Activated CD4-positive, alpha-beta T cell treated with anti-CD3 and anti-CD28 coated beads, Interleukin-2, amount 10 ng/mL, durations not matched to agents 24 days and 14 days (primary cell): ENCODE measurements at places on chromosomes 3 and 15.

- no peak for DNase-seq
Measured at GRCh38 chr15:35850284-35850683, 304.3 kb upstream of the DPH6 start.

- no peak for DNase-seq
Measured at GRCh38 chr3:126116526-126116925, 32.6 kb upstream of the SLC41A3 start.

- DNase-seq: no peak
Measured at GRCh38 chr3:72776-73175, 123.8 kb upstream of the CHL1 start.

- DNase-seq: no peak
Measured at GRCh38 chr3:9681723-9682081, 21.9 kb upstream of the CPNE9 start.

GRCh38 chr3:10196389-10197052 lies 31.8 kb downstream of the IRAK2 start:
- DNase-seq: peak; percentile 65

GRCh38 chr3:180855364-180855763 lies 57.1 kb upstream of the FXR1 start:
- DNase-seq: no peak

DNA sequence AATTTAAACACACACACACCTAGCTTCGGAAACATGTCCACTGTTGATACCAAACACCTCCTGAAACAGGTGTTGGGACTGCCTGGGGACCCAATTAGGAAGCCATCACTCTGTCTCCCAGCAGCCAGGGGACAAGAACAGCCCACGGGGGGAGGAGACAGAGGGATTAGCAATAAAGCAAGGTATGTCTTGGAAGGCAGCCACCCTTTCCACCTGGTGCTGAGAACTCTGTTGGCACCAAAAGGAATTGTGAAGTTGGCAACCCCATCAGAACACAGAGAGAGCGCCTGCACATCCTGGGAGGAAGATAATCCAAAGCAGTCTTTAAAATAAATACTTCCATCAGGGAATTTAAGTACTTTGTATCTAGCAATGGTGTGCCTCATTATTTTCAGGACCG lies 111.0 kb downstream of the ADAMTS17 start:
- DNase-seq: no peak

GRCh38 chr3:46509661-46510187 lies 11.9 kb downstream of the RTP3 start:
- no peak for DNase-seq

DNA sequence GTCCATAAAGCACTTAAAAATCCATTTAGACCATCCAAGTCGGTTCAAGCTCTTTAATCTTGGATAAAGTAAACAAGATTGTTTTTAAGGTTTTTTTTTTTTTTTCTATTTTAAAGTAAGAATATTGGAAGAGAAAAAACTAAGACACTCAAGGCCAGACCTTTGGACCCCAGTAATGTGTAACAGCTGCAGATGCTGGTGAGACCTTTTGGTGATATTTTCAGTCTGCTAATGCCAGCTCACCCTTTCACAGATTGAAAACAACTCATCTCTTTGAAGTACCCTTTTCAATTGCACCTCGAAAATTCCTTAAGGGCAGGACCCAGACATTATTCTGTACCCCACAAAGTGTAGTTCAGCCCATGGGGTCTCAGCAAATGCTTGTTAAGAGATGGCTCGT lies 260.7 kb upstream of the CTNNB1 start:
- DNase-seq: no peak

DNA sequence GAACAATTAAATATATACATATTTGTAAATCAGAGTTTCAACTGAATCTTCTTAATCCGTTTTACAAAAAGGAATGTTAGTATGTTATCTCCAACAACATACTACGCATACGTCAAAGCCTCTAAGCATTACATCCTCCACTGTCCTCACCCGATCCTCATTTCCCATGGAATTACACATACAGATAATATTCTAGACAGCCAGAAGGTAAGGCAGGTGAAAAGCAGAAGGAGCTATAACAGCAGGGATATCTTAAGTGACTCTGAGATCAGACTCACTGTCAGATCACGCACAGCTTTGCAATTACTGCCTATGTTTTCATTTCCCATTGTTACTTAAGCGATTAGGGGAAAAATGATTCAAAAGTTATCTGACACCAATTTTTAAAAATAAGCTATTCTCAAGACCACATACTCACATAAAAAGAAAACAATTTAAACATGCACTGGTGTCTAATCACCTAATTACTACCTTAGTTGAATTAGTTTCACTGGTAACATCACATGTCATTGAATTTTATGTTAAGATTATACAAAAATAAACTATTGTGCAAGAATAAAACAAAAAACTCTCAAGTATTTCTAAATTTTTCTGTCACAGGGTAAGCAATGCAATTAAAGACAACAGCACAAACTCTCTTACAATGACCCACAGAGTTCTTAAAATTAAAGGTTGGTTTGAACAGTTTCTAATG lies 92.8 kb downstream of the TBL1XR1 start:
- DNase-seq: no peak

- DNase-seq: no peak
Measured at GRCh38 chr3:121477589-121477988, 68.2 kb downstream of the POLQ start.

DNA sequence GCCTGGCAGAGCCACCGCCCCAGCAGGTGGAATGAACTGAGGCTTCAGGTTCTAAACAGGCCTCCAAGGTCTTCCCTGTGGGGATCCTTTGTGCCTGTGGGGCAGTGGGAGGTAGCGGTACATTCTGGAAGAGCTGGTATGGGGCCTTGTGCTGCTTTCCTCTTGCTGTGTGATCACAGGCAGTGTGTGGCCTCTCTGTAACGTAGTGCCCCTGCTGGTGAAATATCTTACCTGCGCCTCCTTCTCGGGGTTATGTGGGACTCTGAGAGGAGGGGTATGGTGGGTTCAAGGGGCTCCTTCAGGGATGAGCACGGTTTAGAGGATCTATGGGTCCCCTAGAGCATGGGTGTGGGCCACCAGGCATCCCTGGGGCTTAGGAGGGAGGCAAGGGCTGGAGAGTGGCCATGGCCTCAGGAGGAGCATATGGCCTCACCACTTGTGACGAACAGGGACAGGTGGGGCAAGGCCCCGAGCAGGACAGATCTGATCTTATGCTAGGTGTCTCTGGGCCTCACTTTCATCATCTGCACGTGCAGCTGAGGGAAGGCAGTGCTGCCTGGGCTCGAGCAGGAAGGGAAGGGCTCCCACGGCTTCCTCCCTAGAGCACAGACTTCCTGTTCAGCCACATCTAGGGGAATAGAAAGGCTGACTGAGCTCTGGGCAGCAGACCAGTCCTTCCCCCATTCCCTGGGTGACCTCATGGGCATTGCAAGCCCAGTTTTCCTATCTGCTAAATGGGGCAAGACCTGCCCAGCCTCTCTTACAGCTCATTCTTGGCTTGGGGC lies 1.9 kb upstream of the ALS2CL start:
- peak; percentile 81 for DNase-seq

DNA sequence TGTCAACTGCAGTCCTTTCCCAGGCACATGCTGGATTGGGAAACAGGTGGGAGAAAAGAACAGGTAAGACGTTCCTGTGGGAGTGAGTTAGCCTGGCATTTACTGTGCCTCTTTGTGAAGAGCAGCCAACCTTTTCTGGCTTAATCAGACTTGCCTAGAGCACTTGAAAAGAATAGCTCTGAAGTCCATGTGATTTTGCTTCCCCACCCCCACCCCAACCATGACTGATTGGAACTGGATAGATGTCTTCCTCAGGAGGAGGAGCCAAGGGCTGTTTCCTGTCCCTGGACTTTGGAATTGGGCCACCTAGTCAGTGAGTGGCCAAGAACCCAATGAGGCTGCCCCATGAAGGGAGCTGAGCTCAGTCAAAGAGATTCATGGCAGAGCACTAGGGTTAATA lies 4.7 kb upstream of the TMEM41A start:
- no peak for DNase-seq

- DNase-seq: peak; percentile 62
Measured at GRCh38 chr15:41443275-41443674, 26.4 kb downstream of the RTF1 start.

- DNase-seq: no peak
Measured at GRCh38 chr3:190865419-190865818, 2.9 kb upstream of the GMNC start.

DNA sequence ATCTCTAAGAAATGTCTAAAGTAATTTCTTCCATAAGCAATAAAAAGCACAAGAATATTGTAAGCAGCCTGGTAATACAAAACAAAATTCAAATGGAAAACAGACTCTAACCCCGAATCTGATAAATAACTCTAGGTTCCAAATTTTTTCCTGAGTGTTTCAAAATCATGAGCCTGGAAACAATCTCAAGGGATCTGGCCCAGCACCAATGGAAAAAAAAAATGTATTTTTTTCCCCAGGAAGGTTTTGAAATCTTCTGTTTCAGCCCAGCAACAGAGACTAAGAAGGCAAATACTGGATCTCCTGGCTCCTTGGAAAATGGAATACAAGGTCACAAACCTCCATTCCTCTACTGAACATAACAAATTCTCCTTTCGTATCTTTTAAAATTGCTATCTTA lies 13.0 kb downstream of the TBC1D2B start:
- DNase-seq: no peak

DNA sequence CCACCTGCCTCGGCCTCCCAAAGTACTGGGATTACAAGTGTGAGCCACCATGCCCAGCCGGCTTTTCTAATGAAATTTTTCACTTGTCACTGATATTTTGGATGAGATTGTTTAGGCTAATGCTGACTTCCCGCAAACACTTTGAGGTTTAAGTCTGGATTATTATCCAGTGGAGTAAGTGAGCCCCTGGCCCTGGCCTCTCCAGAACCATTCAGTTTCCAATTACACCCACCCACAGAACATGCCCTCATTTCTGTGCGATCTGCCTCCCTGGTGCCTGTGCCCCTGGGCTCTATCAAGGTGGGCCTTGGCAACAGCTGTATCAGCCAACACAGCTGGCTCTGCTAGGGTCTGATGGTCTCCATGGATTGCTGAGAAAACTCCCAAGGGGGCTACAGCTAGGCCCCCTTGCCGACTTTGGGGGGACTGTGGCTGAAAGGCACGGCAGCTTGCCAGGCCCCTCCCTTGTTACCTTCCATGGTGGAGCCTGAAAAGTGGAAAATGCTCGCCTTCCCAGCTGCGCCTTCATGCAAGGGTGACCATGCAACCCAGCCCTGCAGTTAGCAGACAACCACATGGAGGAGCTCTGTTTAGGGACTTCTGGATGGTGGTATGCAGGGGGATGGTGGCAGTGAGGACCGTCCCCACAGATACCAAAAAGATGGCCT lies 288.9 kb downstream of the FAM43A start:
- DNase-seq: no peak

DNA sequence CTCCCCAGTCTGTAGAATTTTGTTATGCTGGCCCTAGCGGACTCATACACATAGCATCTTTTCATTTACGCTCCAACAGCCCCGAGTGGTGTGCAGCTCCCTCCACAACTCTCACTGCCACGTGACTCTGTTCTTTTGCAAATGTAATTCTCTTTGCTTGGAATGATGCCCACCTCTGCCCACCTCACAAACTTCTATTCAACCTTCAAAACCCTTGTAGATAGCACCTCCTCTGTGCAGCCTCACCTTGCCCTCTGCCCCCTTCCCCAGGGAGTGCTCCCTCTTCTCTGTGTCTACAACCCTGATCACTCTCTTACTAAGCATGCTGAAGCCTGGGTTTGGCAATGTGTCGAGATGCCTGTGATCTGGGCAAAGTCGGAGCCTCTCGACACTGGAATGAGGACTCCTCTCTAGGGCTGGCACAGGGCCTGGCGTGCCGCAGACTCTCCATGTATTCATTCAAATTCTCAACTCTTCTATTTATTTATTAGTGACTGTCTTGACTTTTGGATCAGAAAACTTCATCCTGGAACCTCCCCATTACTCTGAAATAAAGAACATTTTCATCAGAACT lies 73.5 kb downstream of the MGLL start:
- no peak for DNase-seq

DNA sequence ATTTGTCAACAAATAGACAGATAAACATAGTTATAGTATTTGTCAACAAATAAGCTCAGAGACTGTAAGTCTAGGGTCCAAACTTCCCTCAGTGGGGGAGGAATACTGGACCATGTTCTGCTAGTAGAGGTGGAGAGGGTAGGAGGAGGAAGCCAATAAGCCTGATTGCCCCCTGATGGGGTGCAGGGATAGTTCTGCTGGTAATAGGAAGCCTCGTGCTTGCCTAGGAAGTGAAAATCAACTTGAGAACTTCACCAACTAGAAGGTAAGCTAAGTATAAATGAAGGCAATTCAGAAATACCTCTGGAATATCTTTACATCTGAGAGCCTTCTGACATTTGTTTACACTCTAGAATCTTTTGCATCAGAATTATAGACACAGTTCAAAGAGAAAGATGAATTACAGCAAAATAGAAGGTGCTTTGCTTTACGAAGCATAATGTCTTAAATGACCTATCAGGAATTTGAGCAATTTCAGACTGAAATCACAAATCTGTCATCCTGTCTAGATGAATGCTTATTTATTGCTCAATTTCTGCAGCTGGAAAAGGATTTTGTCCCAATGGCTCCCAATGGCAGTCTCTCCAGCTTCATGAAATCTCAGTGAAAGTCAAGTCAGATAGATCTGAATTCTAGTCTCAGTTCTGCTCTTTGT lies 225.6 kb upstream of the TBC1D5 start:
- no peak for DNase-seq

- no peak for DNase-seq
Measured at GRCh38 chr3:20405231-20405630, 219.2 kb upstream of the SGO1 start.

DNA sequence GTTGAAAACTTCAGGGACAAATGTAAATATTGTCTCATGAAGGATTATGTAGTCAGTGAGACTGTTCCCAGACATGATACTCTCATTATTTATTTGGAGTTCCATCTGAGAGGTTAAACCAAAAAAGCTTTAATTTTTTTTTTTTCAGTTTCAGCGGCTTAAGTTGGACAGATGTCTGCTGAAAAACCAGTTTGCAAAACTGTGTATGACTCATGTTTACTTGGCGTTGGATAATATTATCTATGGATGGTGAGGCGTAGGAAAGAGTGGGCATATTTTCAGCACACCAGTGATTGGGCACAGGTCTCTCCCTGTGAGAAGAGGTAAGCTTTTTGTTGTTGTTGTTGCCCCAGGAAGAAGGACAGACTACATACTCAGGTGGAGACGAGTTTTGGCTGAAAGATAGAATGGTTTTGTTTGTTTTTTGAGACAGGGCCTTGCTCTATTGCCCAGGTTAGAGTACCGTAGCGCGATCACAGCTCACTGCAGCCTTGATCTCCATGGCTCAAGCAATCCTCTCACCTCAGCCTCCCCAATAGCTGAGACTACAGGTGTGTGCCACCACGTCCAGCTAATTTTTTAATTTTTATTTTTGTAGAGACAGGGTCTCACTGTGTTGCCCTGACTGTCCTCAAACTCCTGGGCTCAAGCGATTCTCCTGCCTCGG lies 16.4 kb upstream of the ANXA2 start:
- no peak for DNase-seq

DNA sequence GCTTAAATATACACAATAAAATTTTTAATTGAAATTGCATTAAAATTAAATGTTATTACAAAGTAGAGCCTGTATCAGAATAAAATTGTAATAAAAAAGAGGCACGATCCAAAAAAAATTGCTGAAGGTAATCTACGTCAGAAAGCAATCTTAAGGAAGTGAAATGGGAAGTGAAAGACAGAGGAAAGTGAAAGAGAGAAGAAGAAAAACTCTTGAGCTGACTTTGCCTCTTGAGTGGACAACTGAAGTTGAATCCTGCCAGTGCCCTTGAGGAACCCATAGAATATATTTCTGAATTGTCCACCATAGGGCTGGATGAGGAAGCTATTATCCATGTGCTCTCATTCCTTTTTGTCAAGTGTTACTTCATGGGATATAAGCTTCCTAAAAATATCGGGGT lies 285.1 kb upstream of the STAC start:
- no peak for DNase-seq

- DNase-seq: no peak
Measured at GRCh38 chr3:127159543-127159942, 33.4 kb upstream of the PRR23E start.
